ENCODE measurements at places on chromosomes 1 and 21. TPM values are rescaled to one million over a fixed set of nuclear protein-coding genes. Genes with fewer than 3 reads are reported as not detected.

DNA sequence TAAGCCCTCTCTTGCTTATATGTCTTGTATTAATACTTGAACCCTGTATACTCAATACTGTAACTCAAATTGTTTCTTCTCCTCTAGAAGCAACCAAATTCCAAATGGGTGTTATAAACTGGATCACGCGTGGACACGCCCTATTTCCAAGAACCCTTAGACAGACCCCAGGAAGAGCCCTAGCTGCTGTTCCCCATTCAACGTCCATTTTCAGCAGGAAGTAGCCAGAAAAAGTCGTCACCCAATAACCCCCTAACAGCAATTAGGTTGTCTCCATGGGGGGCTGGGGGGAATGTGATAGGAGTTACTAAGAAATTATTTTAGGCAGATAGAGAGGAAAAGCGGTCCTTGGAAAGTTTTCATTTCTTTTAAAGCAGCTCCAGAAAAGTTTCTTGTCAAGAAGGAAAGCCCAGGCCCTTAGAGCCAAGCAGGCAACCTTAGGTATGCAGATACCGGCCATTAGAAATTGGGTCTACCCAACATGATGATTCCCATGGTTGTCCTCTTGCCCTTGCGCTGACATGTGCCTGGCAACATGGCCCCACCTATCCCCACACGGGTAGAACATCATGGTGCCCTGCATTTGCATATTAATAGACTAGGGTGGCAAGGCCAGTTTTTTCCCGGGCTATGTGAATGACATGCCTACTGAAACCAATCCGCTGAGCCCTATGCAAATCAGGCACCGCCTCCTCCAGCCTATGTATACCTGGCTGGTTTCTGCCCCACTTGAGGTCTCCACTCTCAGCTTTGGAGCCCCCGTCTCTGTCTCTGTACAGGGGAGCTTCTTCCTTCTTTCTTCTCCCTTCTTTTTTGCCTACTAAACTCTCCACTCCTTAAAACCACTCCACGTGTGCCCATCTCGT lies 4.0 kb upstream of the CD46 start:
- no peak for DNase-seq

- DNase-seq: no peak
Observed at GRCh38 chr1:21355956-21356355, 65.7 kb upstream of the ECE1 start.

GRCh38 chr1:76170513-76170912 lies 96.0 kb downstream of the ST6GALNAC3 start:
- DNase-seq: no peak

- DNase-seq: no peak
Observed at GRCh38 chr1:184959626-184960025, 14.7 kb downstream of the NIBAN1 start.

- no peak for DNase-seq
Observed at GRCh38 chr1:79604490-79605198, 598.1 kb upstream of the ADGRL4 start.

GRCh38 chr1:10824821-10825540 lies 28.5 kb upstream of the CASZ1 start:
- no peak for DNase-seq

- DNase-seq: no peak
Observed at GRCh38 chr1:163069142-163069541, at the start of gene RGS4. RGS4 (plus strand) TSS chr1:163069361; CDS start chr1:163069485, 124 bp downstream.

- DNase-seq: no peak
Observed at GRCh38 chr1:228318823-228319241, 87.8 kb downstream of the TRIM11 start.

- no peak for DNase-seq
Observed at GRCh38 chr21:15616864-15617574, 112.8 kb upstream of the USP25 start.

- no peak for DNase-seq
Observed at GRCh38 chr1:197017558-197018146, 40.3 kb downstream of the CFHR5 start.

DNA sequence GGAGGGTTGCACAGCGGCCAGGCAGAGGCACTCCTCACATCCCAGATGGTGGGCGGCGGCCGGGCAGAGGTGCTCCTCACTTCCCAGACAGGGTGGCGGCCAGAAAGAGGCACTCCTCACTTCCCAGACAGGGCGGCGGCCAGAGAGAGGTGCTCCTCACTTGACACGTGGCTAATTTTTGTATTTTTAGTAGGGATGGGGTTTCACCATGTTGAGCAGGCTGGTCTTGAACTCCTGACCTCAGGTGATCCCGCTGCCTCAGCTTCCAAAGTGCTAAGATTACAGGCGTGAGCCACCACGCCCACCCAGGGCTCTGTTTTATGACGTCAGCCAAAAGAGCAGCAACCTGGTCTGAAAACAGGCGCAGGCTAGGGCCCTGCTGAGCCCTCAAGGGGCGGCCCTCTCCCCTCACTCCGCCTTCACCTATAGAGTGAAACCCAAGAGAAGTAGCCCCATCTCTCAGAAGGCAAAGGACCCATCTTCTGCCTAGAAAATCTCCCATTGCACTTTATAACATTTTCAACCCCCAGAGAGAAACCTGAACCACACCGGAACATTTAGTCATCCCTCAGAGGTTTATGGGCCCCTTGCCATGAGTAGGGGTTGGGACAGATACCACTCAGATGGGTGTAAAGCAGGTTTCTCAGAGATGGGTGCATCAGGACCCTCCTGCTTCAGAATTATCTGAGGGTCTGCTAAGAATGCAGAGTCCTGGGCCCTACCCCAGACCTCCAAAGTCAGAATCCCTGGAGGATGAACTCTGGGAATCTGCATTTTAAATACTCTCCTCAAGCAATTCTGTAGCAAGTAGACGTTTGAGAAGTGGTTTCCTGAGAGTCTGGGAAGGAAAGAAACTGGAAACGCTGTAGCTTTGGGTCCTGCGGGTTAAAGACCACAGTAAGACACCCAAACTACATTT lies 40.8 kb downstream of the CDK18 start:
- DNase-seq: no peak

GRCh38 chr1:236301958-236302335 lies 20.2 kb upstream of the ERO1B start:
- no peak for DNase-seq

DNA sequence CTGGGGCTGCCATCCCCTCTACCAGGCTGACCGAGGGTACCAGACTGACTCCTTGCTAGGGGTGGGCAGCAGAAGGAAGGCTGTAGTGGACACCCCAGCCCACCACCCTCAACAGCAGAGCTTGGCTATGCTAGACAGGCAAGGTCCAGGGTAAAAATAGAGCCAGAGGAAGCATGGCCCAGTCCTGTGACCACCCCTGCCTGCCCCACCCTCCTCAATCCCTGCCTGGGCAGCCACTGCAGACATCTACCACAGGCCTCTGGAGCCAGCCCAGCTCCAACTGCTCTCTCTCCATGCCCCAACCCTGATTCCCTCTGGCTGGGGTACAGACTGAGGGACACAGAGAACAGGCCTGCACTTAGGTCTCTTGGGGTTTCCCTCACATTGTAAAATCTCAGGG lies 1.7 kb downstream of the S100A1 start:
- no peak for DNase-seq

GRCh38 chr1:209038735-209039134 lies 544.8 kb upstream of the CAMK1G start:
- DNase-seq: no peak

DNA sequence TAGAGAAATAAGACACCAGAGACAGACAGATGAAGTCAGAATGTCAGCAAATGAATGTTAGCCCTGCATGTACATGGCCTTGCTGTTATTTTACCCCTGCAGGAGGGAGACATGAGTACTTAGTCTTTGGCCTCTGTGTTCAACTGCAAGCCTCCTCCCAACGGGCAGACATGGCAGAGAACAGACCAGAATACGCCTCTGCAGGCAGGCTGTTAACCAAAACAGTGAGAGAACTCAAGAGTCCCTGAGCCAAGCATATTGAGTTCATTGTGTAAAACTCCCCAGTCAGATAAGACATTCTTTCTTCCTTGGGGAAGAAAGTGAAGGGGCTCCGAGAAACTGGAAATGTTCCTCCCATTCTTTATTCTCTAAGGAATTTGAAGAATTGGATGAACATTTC lies 150.9 kb downstream of the PHTF1 start:
- DNase-seq: no peak

DNA sequence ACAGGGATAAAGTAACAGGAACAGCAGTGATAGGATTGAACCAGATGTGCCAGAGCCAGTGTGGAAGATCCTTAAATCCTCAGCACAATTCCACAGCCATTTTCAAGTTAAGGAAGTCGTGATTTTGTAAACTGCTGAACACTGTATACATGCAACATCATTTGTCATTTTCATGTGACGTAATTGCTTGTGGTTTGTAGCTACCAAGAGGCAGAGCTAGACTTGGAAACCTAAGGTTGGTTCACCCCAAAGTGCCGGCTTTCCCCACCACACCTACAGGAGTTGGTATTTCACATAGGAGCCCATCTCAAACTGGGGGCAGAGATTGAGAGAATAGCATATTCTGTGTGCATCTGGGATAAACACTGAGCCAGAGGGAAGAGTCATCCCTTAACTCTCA lies 113.9 kb downstream of the CAPN8 start:
- no peak for DNase-seq

GRCh38 chr1:57843760-57844159 lies 419.9 kb upstream of the DAB1 start:
- no peak for DNase-seq

DNA sequence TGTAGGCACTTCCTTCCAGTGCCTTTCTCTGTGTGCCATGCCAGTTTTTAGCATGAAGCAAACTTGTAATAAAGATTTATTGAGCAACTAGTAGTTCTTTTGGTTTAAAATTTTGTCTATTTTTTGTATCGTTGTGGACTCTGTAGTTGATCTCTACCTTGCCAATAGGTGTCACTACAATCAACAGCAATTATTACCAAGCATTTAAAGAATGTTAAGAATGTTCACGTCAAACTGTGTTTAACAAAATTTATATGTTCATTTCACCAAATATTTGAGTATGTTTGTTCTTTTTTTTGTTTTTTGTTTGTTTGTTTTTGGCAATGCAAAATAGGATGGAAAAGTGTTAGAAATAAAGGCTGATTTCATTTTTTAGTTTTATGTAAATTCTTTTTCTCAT lies 208.1 kb downstream of the PATJ start:
- DNase-seq: no peak

DNA sequence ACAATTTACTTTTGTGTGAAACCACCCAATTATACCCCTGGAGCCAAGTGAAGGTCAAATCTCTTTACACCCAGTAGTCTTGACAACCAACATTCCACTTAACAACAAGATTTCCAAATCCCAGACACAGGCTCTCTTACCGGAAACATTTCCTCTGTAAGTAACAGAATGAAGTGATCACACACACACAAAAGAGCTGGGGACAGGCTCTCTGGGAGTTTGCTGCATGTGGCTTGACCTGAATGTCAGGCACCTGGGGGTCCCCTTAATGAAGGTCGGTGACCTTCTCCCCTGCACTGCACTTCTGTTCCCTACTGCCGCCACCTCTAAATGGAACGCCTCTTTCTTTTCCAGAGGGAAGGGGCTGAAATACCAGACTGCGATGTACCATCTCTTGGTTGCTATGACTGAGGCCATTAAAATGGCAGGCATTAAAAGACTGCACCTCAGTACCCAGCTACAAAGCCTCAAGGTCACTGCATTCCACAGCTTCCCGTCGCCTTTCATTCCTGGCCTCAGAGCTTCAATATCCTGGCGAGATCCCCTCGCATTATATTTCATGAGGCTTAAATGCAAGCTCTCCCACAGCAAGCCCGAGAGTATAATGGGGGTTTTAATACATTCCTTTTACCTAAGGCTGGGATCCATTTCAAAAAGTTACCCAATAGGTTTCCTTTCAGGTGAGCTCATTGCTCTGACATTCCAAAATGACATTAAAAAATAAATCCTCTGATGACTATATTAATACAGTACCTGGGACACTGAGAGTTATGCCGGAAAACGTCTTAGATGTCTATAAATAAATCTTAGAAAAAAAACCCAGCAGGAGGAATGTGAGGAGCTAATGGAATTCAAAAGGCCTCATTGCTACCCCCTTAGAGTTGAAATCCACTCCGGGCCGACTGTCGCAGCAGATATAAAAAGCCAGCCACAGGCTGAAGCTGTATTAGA lies 90.9 kb upstream of the DIRAS3 start:
- DNase-seq: no peak

Gene RNF187
- total RNA-seq: 127 TPM

Gene RYR2
- total RNA-seq: 0.08 TPM

Gene SZT2
- 57.8 TPM for total RNA-seq

Gene GNG12
- total RNA-seq: 0.05 TPM

Gene PTPN14
- total RNA-seq: 0.20 TPM

Gene KRTAP21-2
- not detected for total RNA-seq

Gene EDARADD
- 6.2 TPM for total RNA-seq

Gene PLEKHN1
- 8.2 TPM for total RNA-seq

Gene OR10J4
- total RNA-seq: not detected

Gene ASAP3
- total RNA-seq: 0.43 TPM

Gene OR2L8
- not detected for total RNA-seq

Gene ITLN2
- not detected for total RNA-seq

Gene ANGPTL3
- not detected for total RNA-seq

Data from activated CD4-positive, alpha-beta memory T cell treated with anti-CD3 and anti-CD28 coated beads, Interleukin-2, amount 10 ng/mL, durations not matched to agents 7 days and 5 days (primary cell).